ENCODE measurements at places on chromosomes 6 and 20.

DNA sequence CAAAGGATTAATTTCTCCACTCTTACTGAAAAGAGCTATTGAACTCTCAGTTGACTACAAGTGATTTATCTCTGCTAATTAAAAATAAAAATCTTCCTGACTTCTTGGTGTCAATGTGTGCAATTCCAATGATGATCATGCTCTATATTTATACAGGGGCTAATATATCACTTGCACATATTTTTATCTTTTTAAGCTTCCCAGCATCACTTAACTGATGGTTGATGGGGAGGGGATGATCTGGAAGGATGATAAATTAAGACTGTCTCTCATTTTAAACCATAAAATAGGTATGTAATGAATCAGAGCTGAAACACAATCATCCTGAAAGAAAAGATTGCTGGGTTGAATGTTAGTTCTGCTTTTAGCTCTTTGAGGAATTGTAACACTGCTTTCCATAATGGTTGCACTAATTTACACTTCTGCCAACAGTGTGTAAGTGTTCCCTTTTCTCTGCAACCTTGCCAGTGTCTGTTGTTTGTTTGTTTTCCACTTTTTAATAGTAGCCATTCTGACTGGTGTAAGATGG, 169.6 kb upstream of the ECI2 start:
- DNase-seq = no peak

- no peak for DNase-seq
Measured at GRCh38 chr6:138545621-138545980, 46.3 kb upstream of the NHSL1 start.

DNA sequence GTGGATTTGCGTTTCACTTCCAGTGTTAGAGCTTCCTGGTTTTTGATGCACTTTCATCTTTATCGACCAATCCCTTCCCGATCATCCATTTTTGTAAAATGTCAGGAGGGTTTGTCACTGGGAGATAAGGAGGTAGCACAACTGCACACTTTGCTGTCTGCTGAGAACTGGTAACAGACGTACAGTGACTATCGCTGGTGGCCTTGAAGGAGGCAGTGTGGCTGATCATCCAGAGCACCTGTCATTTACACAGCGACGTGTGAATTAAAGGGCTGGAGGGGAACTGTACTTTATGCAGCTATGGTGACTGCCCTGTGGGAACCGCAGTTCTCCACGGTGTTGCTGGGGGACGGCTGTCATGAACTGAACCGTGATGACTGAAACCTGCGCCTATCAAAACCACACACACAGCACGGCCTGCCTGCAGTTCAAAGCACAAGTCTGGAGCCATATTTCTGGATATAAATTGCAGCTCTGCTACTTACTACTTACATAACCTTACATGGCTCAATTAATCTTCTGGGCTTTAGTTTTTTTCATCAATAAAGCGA, 50.0 kb downstream of the HUS1B start:
- DNase-seq = no peak

DNA sequence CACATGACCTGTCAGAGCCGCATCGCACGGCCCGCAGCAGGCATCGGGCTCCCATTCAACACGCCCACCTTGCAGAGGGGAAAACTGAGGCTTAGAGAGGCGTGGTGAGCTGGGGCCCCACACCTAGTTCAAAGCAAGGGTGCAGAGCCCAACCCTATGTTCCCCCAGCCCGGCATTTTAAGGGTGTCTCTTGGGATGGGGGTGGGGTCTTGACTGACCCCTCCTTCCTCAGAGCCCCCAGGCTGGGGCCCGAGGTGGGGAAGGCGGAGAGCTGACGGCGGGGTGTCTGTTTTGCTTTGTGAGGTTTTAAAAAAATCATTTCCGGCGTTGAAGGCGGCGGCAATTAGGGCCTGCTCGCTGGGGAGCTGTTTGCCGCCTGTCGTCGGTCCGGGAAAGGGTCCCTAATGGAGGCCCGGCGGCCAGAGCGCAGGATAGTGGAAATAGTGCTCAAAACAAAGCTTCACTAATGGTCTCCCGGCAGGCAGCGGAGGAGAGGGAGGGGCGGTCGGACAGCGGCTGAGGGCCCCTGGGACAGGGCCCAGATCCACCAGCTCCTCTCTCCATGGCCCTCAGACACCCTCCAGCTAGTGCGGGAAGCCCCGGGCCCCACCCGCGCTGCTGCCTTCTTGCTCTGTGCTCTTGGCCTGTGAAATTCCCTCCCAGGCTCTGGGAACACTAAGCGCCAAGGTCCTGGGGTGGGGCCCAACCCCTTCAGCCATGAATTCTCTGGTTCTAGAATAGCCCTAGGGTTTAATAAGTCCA, 11.9 kb downstream of the VSTM2L start:
- DNase-seq = peak; percentile 51

DNA sequence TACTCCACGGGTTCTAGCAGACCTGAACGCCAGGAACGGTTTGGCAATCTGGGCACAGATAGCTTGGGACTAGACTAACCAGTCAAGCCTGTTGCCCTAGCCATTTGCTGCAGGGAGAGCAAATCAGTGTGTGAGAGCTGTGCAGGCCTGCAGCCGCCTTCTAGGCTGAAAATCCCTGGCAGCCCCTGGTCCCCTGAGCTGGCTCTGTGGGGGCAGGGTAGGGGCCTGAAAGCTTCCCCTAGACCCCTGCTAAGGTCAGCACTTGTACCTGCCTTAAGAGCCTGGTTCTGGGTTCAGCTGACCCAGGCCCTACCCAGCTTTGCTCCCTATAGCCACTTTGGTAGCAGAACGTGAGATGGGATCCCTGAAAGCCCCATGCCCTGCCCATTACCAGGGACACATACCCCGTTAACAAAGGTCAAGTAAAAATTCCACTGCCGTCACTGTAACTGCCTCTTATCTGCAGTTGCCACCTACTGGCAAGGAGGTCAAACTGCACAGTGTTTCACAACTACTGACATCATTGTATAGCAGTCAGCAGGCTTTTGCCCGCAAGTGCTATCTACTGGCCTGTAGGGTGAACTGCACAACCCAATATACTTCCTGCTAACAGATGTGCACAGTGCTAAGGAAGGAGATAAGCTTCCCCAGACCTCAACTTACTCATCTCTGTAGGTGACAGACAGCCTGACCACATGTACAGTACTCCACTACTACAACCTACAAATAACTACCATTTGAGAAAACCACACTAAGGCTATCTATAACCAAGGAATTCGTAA, 95.1 kb upstream of the OLIG3 start:
- DNase-seq = peak; percentile 46

GRCh38 chr20:34529742-34530141, 13.5 kb downstream of the DYNLRB1 start:
- DNase-seq = no peak

All from GM19239 (cell line).